ENCODE measurements at places on chromosomes 2 and 18.

GRCh38 chr2:168165397-168165796 is 82.0 kb downstream of the STK39 start:
- no peak for DNase-seq

GRCh38 chr2:30789670-30790210 is 17.5 kb downstream of the CAPN13 start:
- no peak for DNase-seq

GRCh38 chr2:106018141-106018540 is 176.0 kb downstream of the UXS1 start:
- DNase-seq = no peak

- DNase-seq = no peak
Observed at GRCh38 chr2:113126845-113127645, at the start of gene IL1RN. IL1RN (plus strand) TSS chr2:113127598; CDS start chr2:113127625, 27 bp downstream.

DNA sequence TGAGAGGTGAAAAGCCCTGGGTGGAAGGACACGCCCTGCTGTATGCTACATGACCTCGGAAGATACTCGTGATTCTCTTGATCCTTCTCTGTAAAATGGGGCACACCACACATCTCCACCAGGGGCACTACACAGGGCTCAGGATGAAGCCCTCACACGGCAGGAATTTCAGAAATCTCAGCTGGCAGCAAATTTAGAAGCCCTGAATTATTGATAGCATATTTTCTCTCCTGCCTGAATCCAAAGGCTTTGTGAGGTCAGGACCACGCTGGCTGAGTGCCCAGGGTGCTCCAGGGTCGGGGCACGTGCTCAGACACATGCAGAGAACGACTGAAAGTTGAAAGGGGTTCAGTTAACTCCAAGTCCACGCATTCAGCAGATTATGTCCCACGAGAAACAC is 42.1 kb upstream of the GALR1 start:
- no peak for DNase-seq

GRCh38 chr18:48857023-48857694 is 93.6 kb downstream of the SMAD7 start:
- DNase-seq = no peak

DNA sequence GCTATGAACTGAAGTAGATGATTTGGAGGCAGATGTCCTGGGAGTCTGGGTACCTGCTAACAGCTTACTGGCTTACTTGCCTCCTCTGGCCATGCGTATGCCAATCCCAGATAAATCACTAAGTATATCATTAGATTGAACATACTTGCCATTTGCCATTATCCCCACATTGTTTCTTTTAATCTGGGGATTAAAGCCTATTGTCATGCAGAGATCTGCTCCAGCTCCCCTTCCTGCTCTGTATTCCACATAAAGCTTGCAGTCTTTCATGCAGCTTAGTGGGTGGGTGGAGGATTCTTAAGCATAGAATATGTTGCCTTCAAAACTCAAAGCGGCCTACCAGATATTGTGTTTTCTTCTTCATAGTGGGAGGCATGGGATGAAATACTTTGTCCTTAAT is 311.8 kb upstream of the MMADHC start:
- no peak for DNase-seq

DNA sequence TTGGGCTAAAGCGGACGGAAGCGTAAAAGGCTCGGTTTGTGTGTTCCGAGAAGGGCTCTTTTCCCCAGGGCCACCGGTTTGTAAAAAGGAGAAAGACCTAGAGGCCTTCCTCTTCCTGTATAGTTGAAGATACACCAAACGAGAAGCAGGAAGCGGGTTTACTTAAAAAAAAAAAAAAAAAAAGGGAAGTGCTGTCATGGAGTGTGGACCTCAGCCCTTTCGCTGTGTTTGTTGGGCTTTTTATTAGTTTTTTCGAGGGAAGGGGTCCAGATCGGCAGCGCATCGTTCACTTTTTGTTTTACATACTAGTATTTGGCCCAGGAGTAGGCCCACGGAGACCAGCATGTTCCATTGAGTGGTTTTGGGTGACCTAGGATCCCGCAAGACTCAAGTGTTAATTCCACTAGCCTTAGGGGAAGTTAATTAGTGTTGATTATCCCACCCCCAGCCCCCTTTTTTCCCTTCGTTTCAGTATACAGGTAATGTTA is 676 bp downstream of the ACTR2 start:
- DNase-seq = no peak

DNA sequence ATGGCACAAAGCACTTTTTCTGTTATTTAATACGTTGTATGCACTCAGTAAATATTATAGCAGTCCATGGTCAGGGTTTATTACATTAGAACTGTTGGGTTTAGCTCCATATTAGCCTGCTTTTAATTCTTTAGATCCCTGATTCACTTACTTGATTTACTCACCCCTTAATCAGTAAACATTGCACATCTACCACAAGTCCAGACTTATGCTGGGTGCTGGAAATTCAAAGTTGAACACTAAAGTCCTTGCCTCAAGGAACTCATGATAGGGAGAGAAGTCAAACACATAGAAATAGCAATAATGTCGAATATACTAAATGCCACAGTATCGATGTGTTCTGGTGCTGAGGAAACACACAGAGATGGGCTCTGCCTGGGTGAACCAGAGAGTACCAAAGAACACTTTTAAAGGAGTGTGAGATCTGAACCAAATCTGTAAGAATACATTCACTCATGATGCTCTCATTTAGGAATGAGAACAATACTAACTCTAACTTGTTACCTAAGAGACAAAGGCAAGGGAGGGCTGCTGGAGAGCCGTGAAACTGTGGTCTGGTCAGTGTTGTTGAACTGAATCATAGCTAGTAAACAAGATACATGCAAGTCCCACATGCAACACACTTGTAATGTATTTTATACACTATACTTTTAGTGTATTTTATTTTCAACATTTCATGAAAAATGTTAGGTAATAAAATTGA is 4.9 kb downstream of the STAT4 start:
- DNase-seq = no peak
